ENCODE measurements at places on chromosomes 3 and 15.

GRCh38 chr3:22704166-22704565 is 499.0 kb upstream of the UBE2E2 start:
- DNase-seq = no peak

DNA sequence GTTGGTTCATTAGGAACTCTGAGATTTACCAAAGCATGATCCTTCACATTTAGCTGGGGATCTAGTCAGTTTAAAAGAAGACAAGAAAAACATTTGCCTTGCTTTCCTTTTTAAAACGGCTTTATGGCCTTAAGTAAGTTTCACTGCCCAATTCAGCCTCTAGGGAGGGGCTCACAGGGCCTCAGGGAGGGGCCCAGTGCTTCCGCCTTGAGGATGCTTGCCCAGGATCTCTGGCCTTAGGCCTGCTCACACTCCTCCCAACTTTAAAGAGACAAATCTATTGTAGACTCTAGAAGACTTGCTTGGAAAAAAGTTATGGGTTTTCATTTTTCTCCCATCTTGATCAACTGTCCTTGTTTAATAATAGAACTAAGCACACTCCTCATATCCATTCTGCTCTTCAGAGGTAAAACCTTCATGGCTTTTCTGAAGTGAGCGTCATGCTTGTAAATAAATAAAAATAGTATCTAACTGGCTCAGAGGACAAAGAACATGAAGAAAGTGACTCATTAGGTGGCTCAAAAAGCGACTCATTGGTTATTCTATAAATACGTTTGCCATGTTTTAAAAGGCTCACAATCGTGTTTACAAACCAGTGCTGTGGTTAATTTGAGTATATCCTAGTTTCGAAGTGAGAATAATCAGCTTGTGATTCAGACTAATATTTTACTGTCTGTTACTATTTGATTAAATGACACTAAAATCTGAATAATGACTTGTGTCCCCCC is 13.7 kb downstream of the PDHB start:
- peak; percentile 45 for DNase-seq

- DNase-seq = no peak
These were observed 73.5 kb downstream of the SLC49A4 start for GRCh38 chr3:122868322-122868721.

GRCh38 chr15:36331531-36332275 is 247.7 kb upstream of the CDIN1 start:
- no peak for DNase-seq

DNA sequence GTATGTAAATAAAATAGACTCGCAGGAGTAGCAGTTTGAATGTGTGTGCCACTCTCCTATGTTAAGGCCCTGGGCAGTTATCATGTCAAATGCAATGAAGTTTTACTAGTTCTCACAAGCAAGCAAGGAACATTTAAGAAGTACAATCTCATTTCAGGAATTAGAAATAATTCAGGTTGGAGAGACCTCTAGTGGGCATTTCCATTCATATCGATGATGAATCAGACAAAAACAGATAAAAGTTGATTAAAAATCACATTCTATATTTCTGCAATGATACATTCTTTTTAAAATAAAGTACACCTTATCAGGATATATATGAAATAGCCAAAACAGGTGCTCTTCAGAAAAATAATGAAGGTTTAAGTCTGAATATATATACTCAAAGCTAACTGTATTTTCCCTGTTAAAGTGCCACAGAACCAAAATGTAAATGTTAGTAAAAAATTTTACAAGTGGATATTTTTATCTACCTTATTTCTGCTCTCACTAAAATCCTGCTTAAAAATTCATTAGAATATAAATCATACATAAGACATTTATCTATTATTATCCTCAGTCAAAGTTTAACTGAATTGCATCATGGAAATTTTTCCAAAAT is 492.4 kb upstream of the FRG2C start:
- no peak for DNase-seq

DNA sequence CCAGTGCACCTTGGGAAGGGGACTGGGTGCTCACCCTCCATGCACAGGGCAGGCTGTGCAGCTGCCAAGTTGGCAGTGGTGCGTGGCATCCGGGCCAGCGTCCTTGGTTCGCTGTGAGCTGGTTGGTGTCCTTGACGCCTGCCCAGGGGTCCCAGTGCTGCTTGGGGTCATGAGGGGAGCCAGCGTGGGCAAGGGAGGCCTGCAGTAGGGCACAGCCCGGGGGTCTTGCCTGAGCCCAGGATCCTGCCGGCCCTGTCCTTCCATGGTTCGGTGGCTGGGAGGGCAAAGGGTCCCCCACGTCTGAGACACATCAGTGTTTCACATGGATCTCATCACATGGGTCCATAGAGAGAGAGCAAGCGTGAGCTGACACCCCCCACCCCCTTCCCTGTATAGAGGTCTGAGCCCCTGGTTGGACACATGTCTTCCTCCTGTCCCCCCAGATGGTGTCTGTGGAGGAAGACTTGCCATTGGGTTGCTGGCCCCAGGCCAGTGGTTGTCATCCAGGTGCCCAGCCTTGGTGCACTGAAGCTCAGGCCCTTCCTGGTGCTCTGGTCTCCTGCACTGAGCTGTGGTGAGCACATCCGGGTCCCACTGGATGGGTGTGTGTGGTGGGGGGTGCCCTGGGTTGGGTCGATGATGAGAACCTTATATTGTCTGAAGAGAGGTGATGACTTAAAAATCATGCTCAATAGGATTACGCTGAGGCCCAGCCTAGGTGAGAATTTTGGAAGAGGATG is 232.3 kb downstream of the SNRPN start:
- no peak for DNase-seq

GRCh38 chr15:65868546-65869125 is 655 bp upstream of the RAB11A start:
- DNase-seq = no peak

DNA sequence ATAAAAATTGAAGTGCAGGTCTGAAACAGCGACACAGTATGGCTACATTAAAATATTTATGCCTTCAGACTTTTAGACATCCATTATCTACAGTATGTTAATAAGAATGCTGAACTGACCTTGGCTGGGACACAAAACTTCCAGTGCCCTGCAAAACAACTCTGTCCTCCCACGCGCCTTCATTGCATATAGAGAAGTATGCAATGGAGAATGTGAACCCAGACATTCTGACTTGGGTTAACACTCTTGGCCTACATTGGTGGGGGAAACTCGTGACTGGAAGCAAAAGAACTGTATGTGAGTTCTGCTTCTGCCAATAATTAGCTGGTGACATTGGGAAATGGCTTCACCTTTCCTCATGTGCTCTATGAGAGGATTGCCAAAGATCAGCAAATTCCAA is 110.5 kb upstream of the SLC24A5 start:
- DNase-seq = no peak

DNA sequence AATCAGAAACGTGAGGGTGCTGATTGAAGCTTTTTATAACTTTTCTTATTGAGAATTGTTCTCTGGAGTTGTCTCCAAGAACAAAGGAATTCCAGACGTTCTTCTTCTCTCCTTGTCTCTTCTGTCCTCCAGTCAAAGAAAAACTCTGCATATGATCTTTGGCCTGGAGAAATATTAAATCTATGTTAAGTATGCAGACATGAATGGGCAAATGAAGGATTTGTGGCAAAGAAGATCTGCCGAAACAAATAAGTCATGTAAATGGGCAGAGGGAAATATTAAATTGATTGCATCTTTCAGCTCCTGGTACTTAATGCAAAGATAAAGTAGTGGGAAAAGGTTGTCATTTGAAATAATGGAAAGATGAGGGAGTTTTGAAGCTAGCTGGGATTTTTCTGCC is 74.9 kb downstream of the IGF1R start:
- DNase-seq = no peak

DNA sequence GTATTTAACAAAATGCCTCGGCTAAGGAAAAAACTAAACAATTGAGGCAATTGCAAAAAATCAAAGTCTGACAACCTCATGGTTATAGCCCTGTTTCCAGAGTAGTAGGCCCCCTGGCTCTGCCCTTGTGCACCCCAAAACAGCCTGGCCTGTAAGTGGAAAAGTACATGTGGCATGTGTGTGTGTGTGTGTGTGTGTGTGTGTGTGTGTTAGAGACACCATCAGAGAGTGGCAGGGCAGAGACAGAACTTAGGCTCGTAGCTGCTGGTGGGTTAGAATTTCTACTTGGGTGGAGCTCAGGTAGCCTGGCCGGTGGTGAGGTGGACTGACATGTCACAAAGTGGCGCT is 14.1 kb upstream of the AHSG start:
- DNase-seq = no peak

DNA sequence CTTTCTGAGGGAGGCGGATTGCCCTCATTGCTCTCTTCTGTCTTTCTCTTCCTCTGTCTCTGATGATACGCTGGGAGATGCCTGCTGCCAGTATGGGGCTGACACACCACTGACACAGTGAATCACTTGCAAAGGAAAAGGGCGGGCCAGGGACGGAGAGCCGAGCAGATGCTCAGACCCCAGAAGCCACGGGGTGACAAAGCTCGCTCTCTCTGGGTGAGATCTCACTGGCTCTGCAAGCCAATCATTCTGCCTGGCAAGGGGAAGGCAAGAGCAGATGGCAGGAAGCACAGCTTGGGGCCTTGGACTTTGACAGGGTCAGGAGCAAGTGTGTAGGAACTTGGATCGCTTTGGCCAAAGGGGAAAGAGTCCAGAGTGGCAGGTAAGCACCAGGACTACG is 198.7 kb downstream of the NTRK3 start:
- DNase-seq = no peak

- DNase-seq = no peak
These were observed 230.2 kb downstream of the P3H2 start for GRCh38 chr3:189890496-189890895.

GRCh38 chr3:125079675-125080045 is 23.9 kb upstream of the HEG1 start:
- no peak for DNase-seq

DNA sequence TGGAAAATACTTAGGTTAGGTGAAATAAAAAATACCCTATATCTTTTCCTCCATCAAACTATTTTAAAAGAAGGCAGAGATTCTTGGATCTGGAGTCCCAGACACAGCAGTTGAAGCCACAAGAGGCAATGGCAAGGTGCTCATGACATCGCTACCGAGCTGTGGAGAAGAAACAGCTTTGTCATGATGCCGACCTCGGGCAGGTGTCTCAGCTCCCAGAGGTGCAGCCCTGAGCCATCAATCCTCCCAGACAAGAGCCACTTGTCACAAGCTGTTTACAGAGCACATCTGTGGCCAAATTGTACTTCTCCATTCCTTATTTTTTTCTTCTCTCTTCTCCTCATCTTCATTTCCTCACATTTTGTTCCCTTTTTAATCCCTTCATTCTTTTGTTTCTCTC is 50.8 kb downstream of the GPR176 start:
- DNase-seq = no peak

DNA sequence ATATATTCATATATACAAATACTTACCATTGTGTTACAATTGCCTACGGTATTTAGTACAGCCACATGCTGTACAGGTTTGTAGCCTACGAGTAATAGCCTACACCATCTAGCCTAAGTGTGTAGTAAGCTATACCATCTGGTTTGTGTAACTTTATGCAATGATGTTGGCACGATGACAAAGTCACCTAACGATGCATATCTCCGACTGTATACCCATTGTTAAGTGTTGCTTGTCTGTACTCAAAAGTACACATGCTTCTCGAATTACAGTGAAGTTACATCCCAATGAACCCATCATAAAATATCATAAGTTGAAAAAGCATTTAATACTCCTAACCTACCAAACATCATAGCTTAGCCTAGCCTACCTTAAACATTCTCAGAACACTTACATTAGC is 327.1 kb downstream of the KBTBD8 start:
- no peak for DNase-seq

DNA sequence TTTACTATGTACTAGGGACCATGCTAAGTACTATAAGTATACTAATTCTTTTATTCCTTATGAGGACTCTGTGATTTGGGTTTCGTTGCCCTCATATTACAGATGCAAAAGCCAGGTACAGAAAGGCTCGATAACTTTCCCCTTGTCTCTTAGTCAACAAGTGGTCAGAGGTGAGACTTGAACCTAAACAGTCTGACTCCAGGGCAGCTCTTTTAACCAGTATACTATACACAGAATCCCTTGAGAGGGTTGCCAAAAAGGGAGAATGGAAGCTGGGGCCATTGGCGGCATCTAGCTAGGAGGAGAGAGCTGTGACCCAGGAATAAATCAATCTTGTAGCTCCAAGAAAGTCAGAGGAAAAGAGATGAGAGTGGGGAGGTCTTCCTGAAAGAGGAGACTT is 92.4 kb downstream of the TOP2B start:
- no peak for DNase-seq

DNA sequence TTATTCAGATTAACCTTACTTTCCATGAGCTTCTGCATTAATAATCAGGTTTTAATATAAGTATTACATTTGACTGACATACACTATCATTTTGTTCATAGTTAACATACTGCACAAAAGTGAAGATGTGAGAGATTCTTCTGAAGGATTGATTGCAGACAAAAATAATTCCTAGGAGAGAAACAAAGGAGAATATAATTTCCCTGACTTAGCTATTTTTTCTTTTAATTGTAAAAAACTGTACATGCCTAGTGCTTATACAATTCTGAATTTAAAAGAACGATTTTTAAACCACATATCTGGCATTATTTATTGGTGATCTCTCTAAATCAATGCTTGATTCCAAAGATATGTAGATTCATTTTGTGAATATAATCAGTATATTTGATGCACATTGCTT is 11.0 kb upstream of the DCBLD2 start:
- DNase-seq = no peak

GRCh38 chr3:7651274-7651673 is 790.4 kb downstream of the GRM7 start:
- no peak for DNase-seq

DNA sequence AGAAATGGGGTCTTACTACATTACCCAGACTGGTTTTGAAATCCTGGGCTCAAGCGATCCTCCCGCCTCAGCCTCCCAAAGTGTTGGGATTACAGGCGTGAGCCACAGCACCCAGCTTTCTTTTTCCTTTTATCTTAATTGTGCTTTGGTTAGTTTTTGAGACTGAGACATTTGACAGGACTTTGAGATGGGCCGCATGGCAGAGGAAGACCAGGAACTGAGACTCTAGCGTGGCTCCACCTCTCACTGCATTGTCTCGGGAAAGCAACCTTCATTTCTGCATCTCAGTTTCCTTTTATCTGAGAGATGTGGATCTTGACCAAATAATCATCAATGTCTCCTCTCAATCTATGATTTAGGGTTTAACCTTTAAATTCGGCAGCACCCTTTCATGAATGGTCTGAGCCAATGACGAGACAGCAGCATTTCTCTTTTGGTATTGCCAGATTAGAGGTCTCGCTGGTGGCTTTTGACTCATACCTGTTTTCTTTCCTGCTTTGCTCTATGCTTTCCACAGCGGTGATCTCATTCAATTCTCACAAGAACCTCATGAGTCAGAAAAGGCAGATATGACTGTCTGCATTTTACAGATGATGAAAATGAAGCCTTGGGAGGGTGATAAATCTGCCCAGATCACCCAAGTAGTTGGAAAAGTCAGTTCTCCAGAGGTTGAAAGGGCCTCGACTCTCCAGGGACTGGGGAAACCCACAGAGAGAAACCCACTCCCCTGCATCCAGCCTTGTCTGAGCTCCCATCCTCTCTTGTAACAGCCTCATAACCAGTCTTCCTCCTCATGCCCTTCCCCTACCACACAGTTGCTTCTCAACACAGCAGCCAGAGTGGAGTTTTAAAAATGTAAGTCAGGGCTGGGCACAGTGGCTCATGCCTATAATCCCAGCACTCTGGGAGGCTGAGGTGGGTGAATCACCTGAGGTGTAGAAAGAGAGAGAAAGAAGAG is 84.8 kb upstream of the FOXB1 start:
- DNase-seq = no peak

- peak; percentile 83 for DNase-seq
These were observed 29.7 kb downstream of the ACSBG1 start for GRCh38 chr15:78204351-78205309.

- no peak for DNase-seq
These were observed 26.8 kb downstream of the FBXW12 start for GRCh38 chr3:48398701-48399386.

GRCh38 chr3:8497582-8497981 is 4.0 kb upstream of the LMCD1 start:
- no peak for DNase-seq

Measured in lower leg skin (tissue), 4 donors.